Iris pigment epithelial cell (primary cell): ENCODE measurements at places on chromosomes 7 and 10.
A peak's percentile ranks its signal among the peaks of the same experiment; 100 is the strongest.

GRCh38 chr7:64654796-64655548 lies 11.0 kb upstream of the ZNF107 start:
- DNase-seq: no peak

DNA sequence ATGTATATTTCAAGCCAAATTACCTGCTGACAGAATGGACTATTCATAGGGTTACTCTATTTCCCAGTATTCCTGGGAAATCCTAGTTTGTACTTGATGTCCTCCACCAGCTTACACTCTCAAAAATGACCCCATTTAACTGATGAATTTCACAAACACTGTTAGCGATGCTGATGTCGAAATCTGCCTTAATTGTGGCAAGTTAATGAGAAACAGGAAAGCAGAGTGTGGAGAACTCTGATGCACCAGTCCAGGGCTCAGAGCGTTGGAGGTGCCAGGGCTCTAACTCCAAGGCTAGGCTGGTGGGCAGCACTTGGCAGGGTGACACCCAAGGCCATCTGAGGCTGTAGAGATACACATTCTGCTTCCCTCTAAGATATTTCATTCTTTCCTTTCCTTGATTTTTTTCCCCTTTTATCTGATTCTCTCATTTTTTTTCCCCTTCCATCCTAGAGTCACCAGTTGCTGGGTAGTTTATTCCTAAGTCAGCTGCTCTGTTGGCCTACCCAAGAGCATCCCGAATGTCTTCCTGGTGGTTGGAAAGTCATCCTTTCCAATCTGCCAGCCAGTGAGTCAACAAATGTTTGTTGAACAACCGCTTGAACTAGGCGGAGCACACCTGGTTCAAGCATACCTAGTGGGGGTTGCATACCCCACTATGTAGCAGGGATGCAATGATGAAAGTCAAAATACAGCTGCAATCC lies 525.0 kb upstream of the NRP1 start:
- DNase-seq: no peak

DNA sequence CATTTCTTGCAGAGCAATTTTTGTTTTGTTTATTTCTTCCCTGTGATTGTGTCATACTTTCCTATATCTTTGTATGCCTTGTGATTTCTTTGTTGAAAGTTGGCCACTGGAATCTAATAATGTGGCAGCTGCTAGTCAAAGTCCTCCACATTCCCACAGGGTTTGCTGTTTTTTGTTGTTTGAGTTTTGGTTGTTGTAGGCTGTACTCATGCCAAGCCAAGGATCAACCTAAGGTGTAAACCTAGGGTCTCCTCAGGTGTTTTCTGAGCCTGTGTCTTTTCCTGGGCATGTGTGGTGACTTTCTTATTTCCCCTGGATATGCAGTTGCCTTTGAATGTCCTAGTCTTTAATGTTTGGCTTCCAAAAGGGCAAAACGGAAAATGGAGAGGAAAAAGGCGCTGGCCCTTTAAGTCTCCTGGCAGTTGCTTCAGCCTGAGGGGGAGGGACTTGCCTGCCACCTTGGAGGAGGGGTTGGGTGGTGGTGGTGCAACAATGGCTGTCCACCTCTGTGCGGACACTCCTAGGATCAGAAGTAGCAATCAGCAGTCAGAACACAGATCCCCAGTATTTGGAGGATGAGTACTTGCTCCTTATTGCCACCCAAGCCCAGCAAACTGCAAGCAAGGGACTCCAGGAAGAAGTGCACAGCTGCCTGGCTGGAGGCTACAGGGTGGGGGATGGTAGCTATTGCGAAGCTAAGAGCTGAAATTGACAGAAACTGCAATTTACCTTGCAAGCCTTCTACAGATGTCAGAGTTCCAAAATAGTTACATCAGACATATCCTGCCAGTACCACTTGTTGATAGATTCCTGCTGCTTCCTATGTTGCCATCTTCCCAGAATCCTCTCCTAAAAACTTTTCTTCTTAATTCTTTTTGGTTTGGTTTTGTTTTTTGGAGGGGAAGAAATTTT lies 5.6 kb upstream of the ZNF518A start:
- DNase-seq: peak; percentile 69

DNA sequence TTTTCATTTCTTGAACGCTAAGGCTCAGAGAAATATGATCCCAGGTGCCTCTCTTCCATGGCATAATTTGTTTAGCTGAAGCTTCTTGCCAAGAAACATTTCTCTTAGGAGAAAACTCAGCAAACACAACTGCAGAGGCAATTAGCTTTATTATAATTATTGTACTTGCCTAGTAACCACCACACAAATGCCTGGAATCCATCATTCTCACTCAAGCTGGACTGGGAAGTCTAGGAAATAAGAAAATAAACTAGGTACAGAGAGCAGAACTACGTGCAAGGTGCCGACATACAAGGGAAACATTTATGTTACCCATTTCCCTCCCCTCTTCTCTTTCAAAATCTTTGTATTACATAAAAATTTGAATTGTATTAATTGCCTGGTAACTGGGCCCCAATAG lies 15.1 kb downstream of the SLC35B4 start:
- no peak for DNase-seq

GRCh38 chr7:44244282-44244681 lies 43.5 kb downstream of the YKT6 start:
- DNase-seq: no peak

DNA sequence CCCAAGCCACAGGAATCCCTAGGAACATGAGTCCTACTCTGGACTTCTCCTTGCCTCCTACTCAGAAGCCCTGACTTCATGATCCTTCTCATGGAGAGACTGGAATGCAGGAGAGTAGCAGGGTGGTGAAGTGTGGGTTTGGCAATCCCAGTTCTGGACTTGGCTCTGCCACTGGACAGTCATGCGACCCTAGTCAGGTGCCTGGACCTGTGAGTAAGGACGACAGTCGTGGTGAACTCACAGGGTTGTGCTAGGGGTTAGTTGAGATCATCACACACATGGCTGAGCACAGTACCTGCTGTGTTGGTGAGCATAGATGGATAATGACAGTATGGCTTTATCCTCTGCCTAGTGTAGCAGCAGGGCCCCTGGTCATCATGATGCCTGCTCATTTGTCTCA lies 117.9 kb downstream of the LRRC18 start:
- no peak for DNase-seq

GRCh38 chr7:78226059-78226719 lies 427.6 kb downstream of the PHTF2 start:
- DNase-seq: no peak

DNA sequence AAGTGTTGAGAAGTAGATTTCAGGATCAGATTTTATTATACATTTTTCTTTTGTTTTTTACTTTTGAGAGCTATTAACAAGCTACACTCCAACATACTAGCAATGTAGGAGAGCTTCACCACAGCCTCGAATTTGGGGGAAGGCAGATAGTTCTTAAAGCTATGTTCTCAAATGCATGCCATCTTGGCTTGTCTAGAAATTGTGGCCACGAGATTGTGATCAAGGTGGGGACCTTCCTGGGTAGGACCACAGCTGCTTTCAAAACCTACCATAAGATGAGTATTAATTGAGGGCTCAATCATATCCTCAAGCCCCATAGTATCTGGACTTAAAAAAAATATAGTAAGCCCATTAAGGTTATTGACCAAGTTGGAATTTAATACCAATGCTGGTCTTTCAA lies 27.9 kb upstream of the JAZF1 start:
- DNase-seq: no peak

GRCh38 chr7:28329661-28330363 lies 82.5 kb upstream of the CREB5 start:
- DNase-seq: no peak

DNA sequence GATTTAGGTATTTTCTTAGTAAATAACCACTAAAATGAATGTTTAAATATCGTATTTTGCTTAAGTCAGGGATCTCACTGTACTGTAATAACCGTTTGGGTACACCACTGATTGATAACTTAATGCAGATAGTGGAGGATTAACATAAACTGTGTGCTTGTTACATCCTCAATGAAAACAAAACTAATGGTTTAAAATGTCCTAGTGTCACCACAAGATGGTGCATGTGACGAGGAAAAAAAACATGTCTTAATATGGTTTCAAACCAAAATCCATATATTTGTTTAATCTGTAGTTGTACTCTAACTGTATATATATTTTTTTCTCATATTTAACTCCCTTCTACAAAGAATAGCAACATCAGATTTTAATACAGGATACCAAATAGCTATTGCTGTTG lies 19.2 kb downstream of the ARMC10 start:
- DNase-seq: no peak

GRCh38 chr7:66518151-66518691 lies 110.5 kb upstream of the KCTD7 start:
- DNase-seq: no peak

- DNase-seq: no peak
These were observed 3.9 kb downstream of the FAM20C start for GRCh38 chr7:196283-196682.

- no peak for DNase-seq
These were observed 175.3 kb downstream of the JAZF1 start for GRCh38 chr7:28005075-28005846.

GRCh38 chr10:59222788-59223187 lies 46.3 kb downstream of the PHYHIPL start:
- DNase-seq: peak; percentile 59

GRCh38 chr10:51724038-51724437 lies 24.6 kb upstream of the CSTF2T start:
- DNase-seq: no peak

- no peak for DNase-seq
These were observed 83.5 kb downstream of the KLF6 start for GRCh38 chr10:3701491-3701890.

- peak; percentile 23 for DNase-seq
These were observed at the start of gene OGDHL for GRCh38 chr10:49761789-49762565. Gene OGDHL (minus strand): TSS chr10:49762323. CDS start chr10:49758592, 3,731 bp downstream.

GRCh38 chr10:49362596-49363260 lies 33.2 kb downstream of the DRGX start:
- DNase-seq: no peak

- DNase-seq: no peak
These were observed 63.8 kb downstream of the ALOX5 start for GRCh38 chr10:45437587-45438465.

GRCh38 chr10:95254629-95255028 lies 36.2 kb downstream of the PDLIM1 start:
- DNase-seq: peak; percentile 49

- no peak for DNase-seq
These were observed 113.7 kb upstream of the ADARB2 start for GRCh38 chr10:1850971-1851527.

DNA sequence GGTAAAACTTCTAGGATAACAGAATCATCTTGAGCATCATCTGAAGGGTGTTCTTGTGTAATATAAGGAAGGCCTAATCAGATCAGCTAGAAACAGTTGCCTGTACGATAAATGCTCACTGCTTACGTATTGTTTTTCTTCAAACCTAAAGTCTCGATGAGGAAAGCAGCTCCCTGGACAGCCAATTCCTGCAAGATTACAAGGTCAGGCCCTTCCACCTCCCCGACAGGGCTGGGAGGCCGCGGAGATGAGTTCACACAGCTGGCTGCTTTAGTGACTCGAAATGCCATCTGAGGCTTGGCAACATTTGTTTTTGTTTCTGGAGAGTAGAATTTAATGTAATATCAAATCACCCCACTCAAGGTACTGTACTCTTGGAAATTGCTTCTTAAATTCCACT lies 95.1 kb upstream of the PFKP start:
- no peak for DNase-seq

- DNase-seq: no peak
These were observed 320.3 kb downstream of the CCDC3 start for GRCh38 chr10:12681252-12681651.

GRCh38 chr7:88689821-88690220 lies 69.7 kb upstream of the ZNF804B start:
- DNase-seq: no peak

DNA sequence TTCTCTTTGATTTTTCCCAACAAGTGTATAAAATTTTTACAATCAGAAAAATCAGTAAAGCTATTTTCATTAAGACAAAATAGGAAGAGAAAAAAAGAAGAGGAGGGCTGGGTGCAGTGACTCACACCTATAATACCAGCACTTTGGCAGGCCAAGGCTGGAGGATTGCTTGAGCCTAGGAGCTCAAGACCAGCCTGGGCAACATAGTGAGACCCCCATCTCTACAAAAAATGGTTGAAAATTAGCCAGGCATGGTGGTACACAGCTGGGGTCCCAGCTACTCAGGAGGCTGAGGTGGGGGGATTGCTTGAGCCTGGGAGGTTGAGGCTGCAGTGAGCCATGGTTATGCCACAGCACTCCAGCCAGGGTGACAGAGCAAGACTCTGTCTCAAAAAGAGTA lies 172.3 kb downstream of the AKR1D1 start:
- peak; percentile 30 for DNase-seq

- no peak for DNase-seq
These were observed 9.4 kb upstream of the HILPDA start for GRCh38 chr7:128446306-128446705.

DNA sequence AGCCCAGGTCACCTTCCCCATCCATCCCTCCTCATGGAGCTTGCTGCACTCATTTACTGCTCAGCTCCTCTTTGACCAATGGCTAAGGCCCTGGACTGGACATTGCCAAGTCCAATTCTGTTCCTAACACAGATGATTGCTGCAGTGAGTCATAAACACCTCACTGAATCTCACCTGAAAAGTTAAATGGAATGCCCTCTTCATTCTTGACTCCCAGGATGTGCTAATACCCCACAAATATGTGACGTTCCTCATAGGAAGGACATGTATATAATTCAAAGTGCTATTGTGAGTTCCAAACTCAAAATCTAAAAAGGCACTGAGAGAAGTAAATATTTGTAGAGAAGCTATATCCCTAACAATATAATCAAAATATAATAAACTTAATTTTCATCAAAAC lies 73.5 kb upstream of the DLX6 start:
- DNase-seq: no peak

- no peak for DNase-seq
These were observed 163.8 kb downstream of the ELMO1 start for GRCh38 chr7:37284805-37285231.

DNA sequence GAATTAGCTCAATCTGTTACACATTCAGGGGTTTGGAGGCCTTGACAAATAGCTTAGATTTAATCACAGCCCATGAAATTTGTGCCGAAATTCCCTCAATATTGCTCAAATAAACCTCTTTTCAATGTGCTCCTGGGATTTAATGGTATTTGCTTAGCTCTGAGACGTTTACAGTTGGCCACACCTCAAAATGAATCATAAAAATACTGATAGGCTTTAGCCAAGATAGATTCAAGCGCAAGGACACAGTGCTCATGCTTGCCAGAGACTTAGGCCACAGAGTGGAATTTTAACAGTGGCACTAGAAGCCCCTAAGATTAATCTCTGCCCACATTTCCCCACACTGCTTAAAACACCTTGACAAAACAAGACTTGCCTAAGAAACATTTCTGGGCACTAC lies 2.3 kb upstream of the SEMA3C start:
- peak; percentile 65 for DNase-seq

- no peak for DNase-seq
These were observed 292.0 kb downstream of the LRMDA start for GRCh38 chr10:75723319-75723980.

GRCh38 chr10:21010615-21011014 lies 113.5 kb upstream of the NEBL start:
- DNase-seq: no peak

GRCh38 chr10:111379534-111380187 lies 302.8 kb downstream of the ADRA2A start:
- no peak for DNase-seq

GRCh38 chr7:2037808-2038522 lies 194.8 kb downstream of the MAD1L1 start:
- DNase-seq: peak; percentile 65

GRCh38 chr10:6562221-6562620 lies 17.9 kb downstream of the PRKCQ start:
- no peak for DNase-seq
